ENCODE measurements at places on chromosomes 7 and 10. TPM values are rescaled to one million over a fixed set of nuclear protein-coding genes. Genes with fewer than 3 reads are reported as not detected.

DNA sequence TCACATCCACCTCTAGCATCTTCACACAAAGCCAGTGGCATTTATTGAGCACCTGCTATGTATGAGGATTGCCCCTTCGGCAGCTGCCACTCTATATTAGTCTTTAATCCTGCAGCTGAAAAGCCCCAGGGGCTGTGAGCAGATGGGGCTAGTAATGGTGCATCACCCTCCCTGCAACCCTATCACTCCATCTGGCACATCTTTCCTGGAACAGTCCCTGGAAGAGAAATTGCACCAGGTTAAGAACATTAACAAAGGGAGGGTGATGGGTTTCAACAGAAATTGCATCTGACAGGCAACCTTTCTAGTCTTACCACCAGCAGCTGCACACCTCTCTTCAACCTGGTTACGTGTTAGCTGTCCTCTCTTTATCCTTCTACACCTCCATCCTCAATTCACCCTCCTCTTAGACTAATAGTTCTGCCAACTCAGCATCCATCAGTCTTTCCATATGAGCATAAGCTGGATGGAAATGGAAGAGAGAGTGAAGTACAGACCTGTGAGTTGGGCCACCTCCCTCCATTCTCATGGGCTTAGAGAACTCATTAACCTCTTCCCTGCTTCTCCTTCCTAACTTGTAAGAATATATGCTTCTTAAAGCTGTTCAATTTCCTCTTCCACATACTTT lies 168.6 kb upstream of the NEBL start:
- DNase-seq = no peak

DNA sequence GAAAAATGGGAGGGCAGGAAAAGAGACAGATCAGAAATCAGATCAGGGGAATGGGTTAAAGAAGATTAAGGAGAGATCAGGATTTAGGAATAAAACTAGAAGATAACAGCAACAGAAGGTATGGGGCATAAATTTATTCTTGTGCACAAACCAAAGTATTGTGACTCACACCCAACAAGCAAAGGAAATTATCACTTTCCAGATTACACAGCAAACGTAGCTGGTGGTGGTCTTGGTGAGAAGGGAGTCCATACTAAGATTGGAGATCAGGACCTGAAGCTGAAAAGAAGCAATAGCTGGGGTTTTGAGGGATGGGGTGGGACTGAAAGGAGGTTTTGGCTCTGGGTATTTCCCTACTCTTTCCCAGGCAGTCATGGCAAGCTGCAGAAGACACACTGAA lies 3.5 kb upstream of the MYOZ1 start:
- no peak for DNase-seq

GRCh38 chr10:61987537-61987936 lies 86.0 kb downstream of the ARID5B start:
- no peak for DNase-seq

GRCh38 chr7:86942995-86943394 lies 116.5 kb downstream of the ELAPOR2 start:
- DNase-seq = no peak

The PNLIPRP2 gene
- total RNA-seq = not detected

DNA sequence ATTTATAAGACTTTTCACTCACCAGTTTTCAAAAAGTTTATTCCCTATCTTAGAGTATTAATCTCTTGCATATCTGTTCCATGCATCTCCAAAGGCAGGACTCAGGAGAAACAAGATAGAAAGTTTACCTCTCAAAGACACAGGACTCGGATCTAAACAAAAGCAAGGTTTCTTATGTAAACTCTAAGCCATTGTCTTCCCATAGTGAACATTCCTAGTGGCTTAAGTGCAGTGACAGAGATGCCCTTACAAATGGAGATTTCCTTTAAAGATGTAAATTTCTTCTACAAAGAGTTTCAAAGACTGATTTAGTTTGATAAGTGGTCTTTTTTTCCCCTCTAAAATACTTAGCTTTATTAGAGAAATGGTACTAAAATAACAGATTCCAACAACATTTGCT lies 209.8 kb downstream of the ACTR3B start:
- no peak for DNase-seq

GRCh38 chr10:123150271-123150985 lies 2.5 kb downstream of the HMX2 start:
- no peak for DNase-seq

DNA sequence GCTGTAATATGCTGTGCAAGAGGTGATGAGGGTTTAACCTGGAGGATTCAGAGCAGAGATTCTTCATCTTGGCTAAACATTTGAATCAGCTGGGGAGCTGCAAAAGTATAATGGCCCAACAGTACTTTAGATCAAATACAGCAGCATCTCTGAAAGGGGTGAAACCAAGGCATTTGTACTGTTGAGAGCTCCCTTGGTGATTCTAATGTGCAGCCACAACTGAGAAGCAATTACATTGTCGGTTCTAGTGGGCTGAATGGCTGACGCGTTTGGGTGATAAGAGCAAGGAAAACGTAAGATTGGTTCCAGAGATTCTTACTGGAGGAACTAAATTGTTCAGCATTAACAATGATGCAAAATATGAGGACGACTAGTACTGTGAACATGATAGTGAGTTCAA lies 269.7 kb downstream of the AGMO start:
- DNase-seq = no peak

The POR gene
- total RNA-seq = 73.6 TPM

GRCh38 chr10:86945361-86946212 lies 11.8 kb downstream of the MMRN2 start:
- no peak for DNase-seq

GRCh38 chr10:94080108-94080507 lies 86.4 kb downstream of the PLCE1 start:
- DNase-seq = no peak

The TLX1 gene
- total RNA-seq = not detected

The HYAL4 gene
- total RNA-seq = not detected

The CNPY1 gene
- total RNA-seq = not detected

GRCh38 chr7:135536150-135536549 lies 21.6 kb upstream of the NUP205 start:
- no peak for DNase-seq

DNA sequence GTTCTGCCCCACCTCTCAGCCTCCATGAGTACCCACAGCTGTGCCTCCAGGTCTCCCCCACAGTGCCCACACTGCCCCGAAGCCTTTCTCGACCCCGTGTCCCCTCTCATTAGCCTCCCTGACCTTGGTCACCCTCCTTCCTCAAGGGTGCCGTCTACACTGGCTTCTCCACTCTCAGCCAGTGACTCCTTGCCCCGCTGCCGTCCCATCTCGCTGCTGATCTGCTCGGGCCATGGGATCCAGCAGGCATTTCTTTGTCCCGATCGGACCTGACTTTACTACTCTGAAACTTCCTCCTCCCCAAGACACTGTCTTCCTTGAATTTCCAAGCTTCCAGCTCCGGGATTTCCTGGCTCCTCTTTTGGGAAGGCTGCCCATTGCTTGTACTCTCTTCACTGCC lies 31.3 kb downstream of the FKBP6 start:
- DNase-seq = no peak

The HOXA10 gene
- 27.6 TPM for total RNA-seq

DNA sequence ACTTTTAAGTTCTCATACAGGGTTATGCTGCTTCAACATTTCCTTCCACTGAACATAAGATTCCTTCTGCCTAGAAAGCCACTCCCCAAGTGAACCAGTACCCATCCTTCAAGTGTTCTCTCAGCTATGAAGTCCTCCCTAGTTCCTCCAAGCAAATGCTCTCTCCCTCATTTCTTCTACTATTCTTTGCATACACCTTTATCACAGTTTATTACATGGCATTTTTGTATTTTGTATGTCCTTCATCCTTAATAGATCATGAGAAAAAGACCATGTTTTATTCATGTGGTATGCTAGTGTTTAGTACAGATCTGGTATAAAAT lies 1.9 kb downstream of the SYPL1 start:
- peak; percentile 15 for DNase-seq

DNA sequence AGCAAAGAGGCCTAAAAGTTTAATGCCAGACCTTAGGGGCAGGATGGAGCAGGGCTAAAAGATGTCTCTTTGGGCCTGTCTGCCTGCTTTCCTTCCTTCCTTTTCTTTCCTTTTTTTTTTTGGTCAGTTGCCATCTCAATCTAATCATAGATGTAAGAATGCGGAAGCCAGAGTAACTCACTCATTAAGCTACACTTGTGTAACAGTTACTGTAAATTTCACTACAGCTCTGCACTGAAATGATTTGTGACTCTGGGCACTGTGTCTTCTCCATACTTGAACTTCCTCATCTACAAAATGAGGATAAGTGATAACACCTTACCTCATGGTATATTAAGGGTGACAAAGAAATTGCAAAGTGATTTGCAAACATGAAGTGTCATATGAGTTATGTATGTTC lies 75.5 kb upstream of the AGK start:
- DNase-seq = no peak

The CLEC2L gene
- total RNA-seq = not detected

DNA sequence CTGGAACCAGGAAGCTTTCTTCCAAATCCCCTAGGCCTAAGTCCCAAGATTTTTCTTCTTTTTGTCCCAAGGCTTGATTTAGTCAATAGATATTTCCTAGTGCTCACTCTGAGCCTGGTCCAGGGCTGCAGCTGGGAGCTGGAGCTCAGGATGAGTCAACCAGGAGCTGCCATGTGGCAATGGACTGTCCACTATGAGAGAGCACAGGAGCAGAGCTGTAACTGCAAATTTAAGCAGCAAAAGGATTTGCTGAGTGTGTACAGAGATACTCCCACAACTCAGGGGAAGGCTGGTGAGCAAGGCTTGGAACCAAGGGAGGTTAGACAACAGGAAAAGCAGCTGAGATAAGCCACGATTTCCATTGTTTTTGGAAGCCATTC lies 92.1 kb upstream of the CXCL12 start:
- DNase-seq = no peak

- DNase-seq = no peak
These were observed 254.2 kb downstream of the COBL start for GRCh38 chr7:51062222-51062987.

The PITX3 gene
- total RNA-seq = not detected

GRCh38 chr7:1523844-1524243 lies 6.7 kb upstream of the MAFK start:
- DNase-seq = no peak

- DNase-seq = no peak
These were observed 31.3 kb downstream of the TACC2 start for GRCh38 chr10:122020226-122020625.

DNA sequence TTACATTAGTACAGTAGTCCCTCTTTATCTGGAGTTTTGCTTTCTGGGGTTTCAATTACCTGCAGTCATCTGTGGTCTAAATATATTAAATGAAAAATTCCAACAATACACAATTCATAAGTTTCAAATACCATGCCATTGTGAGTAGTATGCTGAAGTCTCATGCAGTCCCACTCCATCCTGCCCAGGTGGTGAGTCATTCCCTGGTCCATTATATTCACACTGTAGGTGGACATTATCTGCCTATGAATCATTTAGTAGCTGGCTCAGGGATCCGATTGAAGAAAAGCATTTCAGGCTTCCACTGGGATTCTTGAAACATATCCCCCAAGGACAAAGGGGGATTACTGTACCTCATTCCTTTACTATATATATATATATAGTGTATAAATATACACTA lies 298.2 kb upstream of the GALNT17 start:
- no peak for DNase-seq

GRCh38 chr7:94980418-94981142 lies 73.2 kb downstream of the PPP1R9A start:
- DNase-seq = no peak

The KCNH2 gene
- not detected for total RNA-seq

GRCh38 chr10:91759581-91759986 lies 38.6 kb upstream of the TNKS2 start:
- DNase-seq = peak; percentile 8

- DNase-seq = no peak
These were observed 280.4 kb downstream of the CAMK1D start for GRCh38 chr10:12629767-12630165.

The HOXA5 gene
- 21.4 TPM for total RNA-seq

The AASS gene
- total RNA-seq = 27.8 TPM

GRCh38 chr10:111131168-111131799 lies 54.5 kb downstream of the ADRA2A start:
- DNase-seq = no peak

The OR2A5 gene
- not detected for total RNA-seq

The FANK1 gene
- 1.4 TPM for total RNA-seq

DNA sequence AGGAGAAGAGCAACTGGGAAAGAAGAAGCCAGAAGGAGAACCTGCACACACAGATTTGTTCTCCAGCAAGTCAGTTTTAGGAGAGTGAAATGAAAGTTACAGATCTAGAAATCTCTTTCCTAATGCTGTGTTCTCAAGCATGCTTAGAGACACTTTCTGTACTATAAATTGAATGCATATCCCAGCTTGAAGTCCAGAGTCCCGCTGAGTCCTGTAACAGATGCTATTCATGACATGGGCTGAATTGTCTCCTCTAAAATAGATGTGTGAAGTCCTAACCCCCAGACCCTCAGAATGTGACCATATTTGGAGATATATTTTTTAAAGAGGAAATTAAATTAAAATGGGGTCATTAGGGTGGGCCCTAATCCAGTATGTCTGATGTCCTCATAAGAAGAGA lies 46.9 kb upstream of the GJD4 start:
- no peak for DNase-seq

The MPP7 gene
- 0.73 TPM for total RNA-seq

- no peak for DNase-seq
These were observed 37.8 kb downstream of the CRHR2 start for GRCh38 chr7:30644286-30644955.

DNA sequence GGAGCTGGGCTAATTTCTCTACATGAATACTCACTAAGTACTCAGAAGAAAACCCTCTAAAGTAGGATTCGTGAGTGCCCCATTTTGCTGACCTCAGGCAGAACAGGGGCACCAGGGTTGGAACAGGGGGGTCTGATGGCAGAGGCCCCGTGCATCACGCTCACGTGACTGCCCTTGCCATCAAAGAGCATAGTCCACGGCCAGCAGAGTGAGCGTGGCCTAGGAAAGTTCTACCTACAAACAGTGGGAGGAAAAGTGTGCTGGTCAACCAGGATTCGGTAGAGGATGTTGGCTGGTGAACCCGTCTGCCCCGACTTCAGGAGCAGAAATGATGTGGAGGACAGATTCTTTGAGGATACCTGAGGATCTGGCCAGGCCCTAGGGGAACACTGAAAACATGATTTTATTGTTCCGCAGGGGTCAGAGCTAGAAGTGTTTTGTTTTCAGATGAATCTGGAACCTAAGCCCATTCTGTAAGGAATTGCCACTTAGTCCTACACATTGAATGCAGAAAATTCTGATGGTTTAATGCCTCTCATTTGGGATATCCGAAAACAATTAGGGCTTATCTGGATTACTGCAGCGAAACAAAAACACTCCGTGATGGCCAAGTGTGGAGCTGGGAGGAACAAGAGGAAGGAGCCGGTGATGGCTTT lies 138.8 kb upstream of the SHH start:
- peak; percentile 65 for DNase-seq

- DNase-seq = no peak
These were observed 133.2 kb upstream of the FAM171A1 start for GRCh38 chr10:15504101-15504840.

DNA sequence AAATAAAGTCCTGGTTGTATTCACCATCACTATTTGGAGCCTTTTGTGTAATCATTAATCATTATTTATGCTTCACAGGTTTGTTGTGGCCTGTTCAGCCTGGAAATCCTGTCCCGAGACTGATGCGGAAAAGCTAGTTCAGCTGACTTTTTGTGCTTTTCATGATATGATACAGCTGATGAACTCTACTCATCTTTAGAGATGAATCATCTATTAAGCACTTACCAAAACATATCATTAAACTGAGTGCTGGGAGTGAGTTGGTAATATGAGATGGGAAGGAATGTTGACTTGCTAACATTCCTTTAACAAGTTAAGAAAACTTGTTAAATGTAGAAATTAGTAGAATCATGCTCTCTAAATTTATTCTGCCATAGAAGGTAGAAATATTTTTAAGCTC lies 53.0 kb downstream of the CROT start:
- DNase-seq = no peak
